ENCODE measurements at places on chromosomes 2 and 18.

DNA sequence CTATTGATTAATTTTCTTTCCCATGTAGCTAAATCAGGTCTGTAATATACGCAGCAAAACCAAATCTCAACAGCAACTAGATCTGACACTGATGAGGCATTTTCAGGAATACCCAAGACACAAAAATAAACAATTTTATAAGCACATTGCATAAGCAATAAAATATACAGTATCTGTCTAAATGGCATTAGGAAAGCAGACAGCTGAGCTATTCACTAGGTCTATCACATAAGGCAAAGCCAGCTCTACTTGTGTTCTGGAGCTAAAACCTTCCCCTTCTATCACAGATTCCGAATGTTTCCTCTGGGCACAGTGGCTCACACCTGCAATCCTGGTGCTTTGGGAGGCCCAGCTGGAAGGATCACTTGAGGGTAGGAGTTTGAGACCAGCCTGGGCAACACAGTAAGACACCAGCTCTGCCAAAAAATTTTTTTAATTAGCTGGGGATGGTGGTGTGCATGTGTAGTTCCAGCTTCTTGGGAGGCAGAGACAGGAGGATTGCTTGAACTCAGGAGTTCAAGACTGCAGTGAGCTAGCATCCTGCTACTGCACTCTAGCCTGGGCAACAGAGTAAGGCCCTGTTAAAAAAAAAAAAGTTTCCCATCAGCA lies 21.1 kb downstream of the PTPN2 start:
- peak overlapping the region; percentile 49 for H3K27ac ChIP-seq
- no peak for DNase-seq
- no peak overlapping the region for H3K4me3 ChIP-seq
- no peaks in the 10 kb centered on the region for H3K27me3 ChIP-seq
- peaks cover 5% of the 10 kb centered on the region for H3K4me1 ChIP-seq

GRCh38 chr18:32760391-32760790 lies 12.4 kb downstream of the KLHL14 start:
- no peak overlapping the region for H3K4me3 ChIP-seq
- H3K36me3 ChIP-seq: no peaks in the 10 kb centered on the region
- no peak overlapping the region for H3K27ac ChIP-seq

DNA sequence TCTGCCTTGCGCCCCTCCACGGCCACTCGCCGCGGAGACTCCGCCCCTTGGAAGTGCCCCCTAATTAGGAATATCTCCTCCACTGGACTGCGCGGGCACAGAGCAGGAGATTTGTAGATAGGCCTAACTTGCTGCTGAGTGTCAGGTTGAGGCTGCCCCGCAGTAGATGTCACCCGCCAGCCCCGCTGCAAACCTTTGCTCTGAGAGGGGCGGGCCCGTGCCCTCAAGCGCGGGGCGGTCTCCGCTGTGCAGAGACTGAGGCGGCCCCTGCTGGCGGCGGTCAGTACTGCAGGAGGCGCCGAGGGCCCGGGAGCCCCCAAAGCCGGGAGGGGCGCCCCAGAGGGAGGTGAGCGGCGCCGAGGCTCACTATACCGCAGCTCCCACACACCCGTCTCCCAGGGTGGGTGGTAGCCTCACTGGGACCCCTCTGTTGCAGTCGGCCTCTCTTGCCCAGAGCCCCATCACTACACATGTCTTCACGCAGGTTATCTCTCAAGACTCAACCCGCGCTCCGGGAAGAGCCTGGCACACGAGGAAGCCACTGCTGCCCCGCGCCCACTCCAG lies 2.9 kb upstream of the NEURL3 start:
- DNase-seq: peak; percentile 84
- H3K27ac ChIP-seq: no peak overlapping the region
- H3K27me3 ChIP-seq: no peaks in the 10 kb centered on the region
- H3K4me1 ChIP-seq: peaks cover 35% of the 10 kb centered on the region
- H3K4me3 ChIP-seq: no peak overlapping the region
- H3K36me3 ChIP-seq: no peaks in the 10 kb centered on the region

GRCh38 chr2:134372141-134372540 lies 118.3 kb downstream of the MGAT5 start:
- no peak overlapping the region for H3K27ac ChIP-seq
- peaks cover 7% of the 10 kb centered on the region for H3K4me1 ChIP-seq
- no peaks in the 10 kb centered on the region for H3K27me3 ChIP-seq
- DNase-seq: no peak

DNA sequence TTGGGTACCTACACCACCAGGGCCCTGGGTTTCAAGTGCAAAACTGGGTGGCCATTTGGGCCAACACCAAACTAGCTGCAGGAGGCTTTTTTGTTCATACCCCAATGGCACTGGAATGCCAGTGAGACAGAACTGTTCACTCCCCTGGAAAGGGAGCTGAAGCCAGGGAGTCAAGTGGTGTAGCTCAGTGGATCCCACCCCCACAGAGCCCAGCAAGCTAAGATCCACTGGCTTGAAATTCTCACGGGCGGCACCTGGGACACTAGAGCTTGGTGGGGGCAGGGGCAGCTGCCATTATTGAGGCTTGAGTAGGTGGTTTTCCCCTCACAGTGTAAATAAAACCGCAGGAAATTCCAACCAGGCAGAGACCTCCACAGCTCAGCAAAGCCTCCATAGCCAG lies 46.0 kb upstream of the FAM110C start:
- no peak for DNase-seq
- no peaks in the 10 kb centered on the region for H3K36me3 ChIP-seq
- H3K27me3 ChIP-seq: no peaks in the 10 kb centered on the region
- no peaks in the 10 kb centered on the region for H3K4me1 ChIP-seq

GRCh38 chr2:234579231-234579962 lies 82.5 kb upstream of the ARL4C start:
- H3K27ac ChIP-seq: no peak overlapping the region
- H3K4me3 ChIP-seq: no peak overlapping the region
- H3K27me3 ChIP-seq: no peaks in the 10 kb centered on the region
- H3K4me1 ChIP-seq: peaks cover 3% of the 10 kb centered on the region

GRCh38 chr2:26582890-26583289 lies 58.3 kb downstream of the CIB4 start:
- H3K4me3 ChIP-seq: no peak overlapping the region
- no peaks in the 10 kb centered on the region for H3K4me1 ChIP-seq
- H3K27me3 ChIP-seq: no peaks in the 10 kb centered on the region
- DNase-seq: no peak
- no peaks in the 10 kb centered on the region for H3K36me3 ChIP-seq

DNA sequence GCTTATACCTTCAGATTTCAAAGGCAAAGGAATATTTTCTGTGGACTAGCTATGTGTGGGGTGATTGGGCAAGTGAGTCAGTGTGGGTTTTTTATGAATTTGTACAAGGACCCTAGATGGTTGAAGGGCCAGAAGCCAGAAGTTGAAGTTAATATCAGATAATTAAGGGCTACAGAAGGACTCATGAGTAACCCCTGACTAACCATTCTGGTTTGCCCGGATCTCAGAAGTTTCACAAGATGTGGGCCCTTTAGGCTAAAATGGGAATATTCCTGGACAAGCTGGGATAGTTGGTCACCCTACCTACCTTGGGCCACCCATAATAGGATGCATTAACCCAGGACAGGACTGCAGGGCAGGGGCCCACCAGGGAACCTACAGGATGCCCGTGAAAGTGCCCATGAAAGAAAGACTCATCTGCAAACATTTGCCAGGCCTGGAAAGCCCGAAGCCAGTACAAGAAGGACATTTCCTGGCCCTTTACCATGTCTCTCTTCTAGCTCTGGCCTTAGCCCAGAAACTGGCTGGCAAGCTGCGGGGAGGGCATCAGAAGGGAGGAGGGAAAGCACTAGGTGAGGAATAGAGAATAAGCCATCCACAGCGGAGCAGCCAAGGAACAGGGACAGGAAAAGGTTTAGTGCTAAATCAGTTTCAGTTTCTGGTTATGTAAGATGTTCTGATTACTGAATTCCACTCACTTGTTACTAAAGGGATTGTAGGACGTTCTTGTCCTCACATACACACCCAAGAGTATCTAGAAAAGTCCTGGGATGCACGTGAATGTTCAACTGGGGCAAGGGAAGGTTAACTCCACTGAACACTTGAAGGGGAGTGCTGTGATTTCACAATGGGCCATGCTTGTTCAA lies 33.6 kb downstream of the GCG start:
- H3K4me3 ChIP-seq: no peak overlapping the region
- H3K36me3 ChIP-seq: no peaks in the 10 kb centered on the region
- H3K4me1 ChIP-seq: peaks cover 4% of the 10 kb centered on the region
- DNase-seq: peak; percentile 98
